ENCODE measurements at places on chromosomes 3 and 15.

- no peak for DNase-seq
These were observed 66.1 kb downstream of the PLCL2 start for GRCh38 chr3:16950845-16951244.

DNA sequence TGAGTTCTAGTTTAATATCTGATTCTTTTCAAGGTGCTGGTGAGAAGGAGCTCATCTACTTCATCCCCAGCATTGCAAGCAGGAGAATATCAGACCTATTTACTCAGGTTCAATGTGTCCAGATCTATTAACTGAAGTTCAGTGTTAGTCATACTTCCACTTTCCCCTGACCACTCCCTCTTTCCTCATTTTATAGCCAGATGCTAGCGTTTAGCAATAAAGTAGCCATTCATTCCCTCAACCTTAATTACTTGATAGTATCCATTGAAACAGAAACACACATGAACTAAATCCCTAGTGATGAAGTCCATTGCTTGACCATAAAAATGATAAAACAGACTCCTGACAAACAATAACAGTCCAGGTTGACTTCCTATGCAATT lies 60.0 kb downstream of the RPL22L1 start:
- DNase-seq, result no peak

DNA sequence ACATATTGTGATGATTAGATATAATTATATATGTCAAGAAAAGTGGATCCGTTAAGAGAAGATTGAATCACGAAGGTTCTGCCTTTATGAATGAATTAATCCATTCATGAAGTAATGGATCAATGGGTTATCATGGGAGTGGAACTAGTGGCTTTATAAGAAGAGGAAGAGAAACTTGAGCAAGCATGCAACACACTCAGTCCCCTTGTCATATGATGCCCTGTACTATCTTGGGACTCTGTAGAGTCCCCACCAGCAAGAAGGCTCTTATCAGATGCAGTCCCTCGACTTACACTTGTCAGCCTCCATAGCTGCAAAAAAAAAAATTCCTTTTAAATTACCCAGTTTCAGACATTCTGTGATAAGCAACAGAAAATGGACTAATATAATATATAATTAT lies 301.9 kb downstream of the RAP2B start:
- no peak for DNase-seq

GRCh38 chr3:115804713-115805119 lies 181.4 kb downstream of the GAP43 start:
- DNase-seq, result no peak

DNA sequence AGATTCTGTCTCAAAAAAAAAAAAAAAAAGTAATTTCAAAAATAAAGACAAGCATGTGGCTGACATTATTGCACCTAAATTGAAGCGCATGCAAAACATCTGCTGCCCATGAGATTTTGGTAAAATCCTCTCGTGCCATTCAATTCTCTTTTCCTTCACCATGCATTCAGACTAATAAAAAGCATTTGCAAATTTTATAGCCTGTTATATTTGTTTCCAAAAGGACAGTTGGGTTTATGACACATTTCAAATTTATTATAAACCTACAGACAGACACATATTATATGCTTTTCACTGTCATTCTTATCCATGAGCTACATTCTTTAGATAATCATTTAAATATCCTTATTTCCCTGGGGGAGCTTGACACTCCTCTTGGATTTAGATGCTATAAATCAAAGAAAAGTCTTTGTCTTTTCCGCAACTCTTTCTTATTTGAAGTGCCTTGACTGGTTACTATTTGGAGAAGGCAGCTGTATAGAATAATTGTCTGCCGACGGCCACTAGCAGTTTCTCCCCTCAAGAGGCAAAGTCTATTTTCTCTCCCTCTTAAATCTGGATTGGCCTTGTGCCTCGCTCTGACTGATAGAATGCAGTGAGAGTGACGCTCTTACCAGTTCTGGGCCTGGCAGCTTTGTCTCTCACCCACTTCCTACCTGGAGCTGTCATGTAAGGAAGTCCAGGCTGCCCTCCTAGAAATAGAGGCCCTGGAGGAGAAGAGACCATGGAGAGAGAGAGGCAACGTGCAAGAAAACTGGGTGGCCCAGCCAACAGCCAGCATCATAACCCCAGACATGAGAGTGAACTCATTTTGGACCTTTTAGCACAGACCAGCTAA lies 6.8 kb upstream of the LRIG1 start:
- no peak for DNase-seq

DNA sequence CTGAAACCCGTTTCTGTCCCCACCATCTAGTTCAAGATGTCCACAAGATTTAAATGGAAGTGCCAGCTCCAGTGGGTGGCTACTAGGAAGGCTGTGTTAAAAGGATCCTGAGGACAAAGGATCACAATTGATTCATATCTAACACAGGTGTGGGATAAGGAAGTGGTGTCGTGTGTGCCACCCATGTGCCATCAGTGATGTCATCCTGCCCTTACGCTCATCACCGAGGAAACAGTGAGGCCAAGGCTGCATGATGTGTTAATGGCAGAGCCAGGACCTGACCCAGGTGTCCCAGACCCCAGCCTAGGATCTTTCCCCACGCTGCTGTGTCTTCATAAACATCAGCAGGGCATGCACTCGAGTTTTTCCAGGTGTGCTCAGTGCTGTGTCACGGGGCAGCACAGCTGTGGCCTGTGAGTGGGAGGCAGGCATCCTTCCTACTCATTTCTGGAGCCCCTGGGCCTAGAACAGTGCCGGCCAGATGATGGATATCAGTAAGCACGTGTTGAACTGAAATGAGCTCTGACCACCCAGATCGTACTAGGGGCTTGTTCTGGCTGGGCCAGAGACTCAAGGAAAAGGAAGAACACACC lies 10.6 kb upstream of the TGM5 start:
- no peak for DNase-seq

GRCh38 chr15:82663186-82663600 lies 16.0 kb upstream of the CPEB1 start:
- DNase-seq, result no peak
